ENCODE measurements at places on chromosomes 3 and 15.

- DNase-seq, result peak; percentile 77
These were observed 548.2 kb downstream of the FOXP1 start for GRCh38 chr3:71035314-71035713.

DNA sequence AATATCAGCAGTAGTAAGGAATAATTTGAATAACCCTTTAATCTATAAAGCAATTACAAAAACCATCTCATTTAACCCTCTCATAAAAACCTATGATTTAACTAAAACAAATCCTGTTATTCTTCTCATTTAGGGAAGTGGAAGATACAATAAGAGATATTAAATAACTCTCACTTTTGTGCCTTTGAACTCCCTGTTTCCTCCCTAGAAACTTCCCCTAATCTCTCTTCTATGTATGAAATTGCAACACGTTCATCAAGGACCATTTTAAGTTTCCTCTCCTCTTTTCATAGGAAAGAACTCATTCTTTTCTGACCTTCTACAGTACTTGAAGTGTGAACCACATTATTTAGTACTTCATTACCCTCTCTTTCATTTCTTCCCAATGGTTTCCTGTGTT lies 18.8 kb upstream of the FAM81A start:
- DNase-seq, result no peak

DNA sequence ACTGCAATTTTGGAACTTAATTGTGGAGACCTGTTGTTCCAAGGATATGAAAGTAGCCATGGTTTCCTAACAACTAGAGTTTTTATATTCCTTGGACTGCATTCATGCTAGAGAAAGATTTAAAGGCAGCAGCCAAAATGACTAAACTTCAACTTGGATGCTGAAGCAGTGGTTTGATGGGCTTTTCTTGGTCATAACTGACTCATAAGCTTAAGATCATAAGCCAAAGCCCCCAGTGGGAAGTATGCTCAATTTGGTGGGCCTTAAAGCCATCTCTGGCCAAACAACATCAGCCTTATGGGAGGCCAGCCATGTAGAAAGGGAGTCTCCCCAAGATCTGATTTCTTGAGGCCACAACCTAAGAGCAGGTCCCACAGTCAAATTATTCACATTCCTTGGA lies 80.2 kb downstream of the ZNF280D start:
- no peak for DNase-seq

GRCh38 chr3:26522919-26523318 lies 99.7 kb upstream of the LRRC3B start:
- no peak for DNase-seq

DNA sequence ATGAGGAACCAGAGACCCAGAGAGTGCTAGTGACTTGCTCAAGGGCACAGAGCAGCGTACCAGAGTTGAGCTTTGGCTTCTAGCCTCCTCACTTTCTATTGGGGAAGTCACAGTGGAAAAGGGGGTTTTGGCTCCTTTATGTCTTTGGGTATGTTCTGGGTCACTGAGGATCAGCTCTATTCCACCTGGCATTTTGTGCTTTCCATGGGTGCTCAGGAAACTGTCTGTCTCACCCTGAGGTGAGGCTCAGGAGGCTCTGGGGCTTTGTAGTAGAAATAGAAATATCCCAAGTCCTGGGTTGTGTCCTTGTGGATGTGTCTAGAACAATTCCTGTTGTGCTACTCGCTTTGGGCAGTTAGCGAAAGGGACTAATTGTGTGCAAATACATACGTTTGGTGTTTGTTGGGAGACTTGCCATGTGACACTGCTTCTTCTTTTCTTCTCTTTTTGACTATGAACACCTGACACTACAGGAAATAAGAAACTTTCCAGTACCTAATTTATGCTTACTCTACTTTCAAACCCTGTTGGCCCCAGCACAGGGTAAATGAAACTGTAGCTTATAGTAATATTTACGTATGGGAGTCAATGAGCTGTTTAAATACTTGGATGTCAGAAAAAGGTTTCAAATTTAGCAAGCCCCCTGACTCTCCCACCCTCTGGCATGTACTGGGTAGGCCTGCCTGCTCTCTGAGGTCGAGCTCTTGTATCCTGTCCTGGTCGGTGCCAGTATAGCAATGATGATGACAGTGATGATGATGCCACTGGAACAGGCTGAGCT lies 35.6 kb downstream of the SMAD3 start:
- no peak for DNase-seq

- DNase-seq, result no peak
These were observed 1355.4 kb downstream of the NSUN3 start for GRCh38 chr3:95418251-95418650.

GRCh38 chr3:41881233-41881821 lies 80.6 kb downstream of the ULK4 start:
- peak; percentile 39 for DNase-seq

- no peak for DNase-seq
These were observed 148.3 kb downstream of the SMAD6 start for GRCh38 chr15:66850078-66850991.
